ENCODE measurements at places on chromosomes 12 and 14.

GRCh38 chr12:69284131-69284530, 44.8 kb downstream of the CPSF6 start:
- DNase-seq, result peak; percentile 82

- no peak for DNase-seq
Observed at GRCh38 chr12:58381546-58381945, 440.2 kb downstream of the ATP23 start.

GRCh38 chr12:57874166-57875108, 27.9 kb upstream of the CTDSP2 start:
- DNase-seq, result no peak

DNA sequence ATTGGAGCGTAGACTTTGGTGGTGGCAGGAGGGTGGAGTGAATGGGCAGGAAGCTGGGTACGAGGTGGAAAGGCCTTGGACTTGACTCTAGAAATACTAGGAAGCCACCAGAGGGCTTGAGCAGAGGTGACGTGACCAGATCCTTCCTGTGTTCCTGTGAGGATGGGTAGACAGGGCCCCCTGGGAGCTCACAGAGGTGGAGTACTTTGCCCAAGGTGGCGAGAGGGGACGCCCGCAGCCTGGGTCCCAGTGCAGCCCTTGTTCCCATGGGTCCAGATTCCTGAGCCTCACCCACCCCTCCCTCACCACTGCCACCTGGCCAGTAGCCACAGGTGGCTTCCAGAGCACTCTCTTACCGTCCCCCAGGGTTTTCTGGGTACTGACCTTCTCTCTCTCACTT, 89.8 kb downstream of the KIF26A start:
- no peak for DNase-seq

DNA sequence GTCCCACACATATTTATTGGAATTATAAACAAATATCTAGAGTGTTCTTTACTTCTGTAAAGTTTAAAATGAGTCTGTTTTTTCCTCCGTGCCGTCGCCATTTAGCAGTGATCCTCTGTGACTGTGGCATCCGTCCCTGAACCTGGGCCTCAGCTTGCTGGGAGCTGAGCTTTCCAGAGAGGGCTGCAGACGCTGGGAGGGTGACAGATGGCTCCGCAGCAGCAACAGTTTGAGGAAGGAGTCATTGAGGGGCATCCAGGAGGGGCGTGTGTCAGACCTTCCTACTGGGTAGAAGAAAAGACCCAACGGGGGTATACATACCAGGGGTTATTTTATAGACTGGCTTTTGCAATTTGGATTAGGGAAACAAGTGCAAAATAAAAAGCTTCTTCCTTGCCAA, 47.9 kb downstream of the NEUROD4 start:
- no peak for DNase-seq

GRCh38 chr12:1509413-1510052, 84.8 kb downstream of the FBXL14 start:
- DNase-seq, result no peak

- DNase-seq, result no peak
Observed at GRCh38 chr14:20418501-20418909, 5.2 kb upstream of the TEP1 start.

DNA sequence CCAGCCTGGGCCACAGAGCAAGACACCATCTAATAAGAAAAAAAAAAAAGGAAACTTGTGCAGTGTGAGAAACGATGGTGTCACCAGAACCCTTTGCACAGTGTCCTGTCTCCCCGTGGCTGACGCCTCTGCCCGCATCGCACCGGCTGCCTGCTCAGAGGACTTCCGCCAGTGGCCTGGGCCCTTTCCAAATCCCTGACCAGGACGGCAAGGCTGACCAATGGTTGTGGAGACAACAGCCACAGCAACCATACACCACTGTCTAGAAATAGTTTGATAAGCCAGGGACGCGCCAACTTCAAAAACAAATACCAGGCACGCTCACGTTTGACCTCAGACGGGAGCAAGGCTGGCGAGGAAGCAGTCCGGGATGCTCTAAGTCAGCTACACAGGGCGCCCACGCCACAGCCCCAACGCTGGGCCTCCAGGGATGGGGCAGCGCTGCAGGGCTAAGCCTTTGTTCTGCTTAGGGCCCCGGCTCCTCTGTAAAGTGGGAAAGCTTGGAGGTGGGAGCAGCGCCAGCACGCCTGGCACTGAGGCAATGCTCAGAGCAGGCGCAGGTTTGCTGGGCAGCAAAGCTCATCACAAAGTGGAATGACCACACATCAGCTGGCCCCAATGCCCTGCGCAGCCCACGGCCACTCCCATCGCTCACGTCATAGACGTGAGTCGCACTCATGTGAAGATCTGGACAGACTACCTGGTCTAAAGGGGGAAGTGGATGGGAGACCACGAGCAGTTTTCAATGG, 12.5 kb downstream of the PGAM5 start:
- no peak for DNase-seq

GRCh38 chr14:38202444-38203191, 5.1 kb upstream of the SSTR1 start:
- peak; percentile 35 for DNase-seq

- no peak for DNase-seq
Observed at GRCh38 chr14:23861666-23862065, 91.9 kb upstream of the DHRS4 start.

GRCh38 chr14:89226801-89227495, 190.1 kb downstream of the FOXN3 start:
- DNase-seq, result no peak

DNA sequence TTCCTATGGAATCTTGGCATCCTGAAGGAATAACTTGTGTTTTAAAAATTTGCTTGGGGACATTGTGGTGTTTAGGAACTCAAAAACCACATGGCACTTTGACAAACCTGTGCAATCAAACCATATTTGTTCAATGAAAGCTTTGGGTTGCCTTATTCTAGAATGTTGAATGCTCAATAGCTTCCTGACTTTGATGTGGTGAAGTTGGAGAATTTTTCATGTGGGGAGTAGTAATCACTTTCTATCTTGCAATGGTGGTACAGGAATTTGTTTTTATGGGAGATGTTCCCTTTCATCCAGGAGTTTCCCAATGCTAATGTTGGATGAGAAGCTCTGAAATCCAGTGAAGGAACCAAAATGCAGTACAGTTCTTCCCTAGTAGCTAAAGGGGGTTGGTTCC, 42.2 kb upstream of the LDHB start:
- DNase-seq, result no peak

- DNase-seq, result no peak
Observed at GRCh38 chr12:93865751-93866150, 188.6 kb downstream of the CRADD start.

DNA sequence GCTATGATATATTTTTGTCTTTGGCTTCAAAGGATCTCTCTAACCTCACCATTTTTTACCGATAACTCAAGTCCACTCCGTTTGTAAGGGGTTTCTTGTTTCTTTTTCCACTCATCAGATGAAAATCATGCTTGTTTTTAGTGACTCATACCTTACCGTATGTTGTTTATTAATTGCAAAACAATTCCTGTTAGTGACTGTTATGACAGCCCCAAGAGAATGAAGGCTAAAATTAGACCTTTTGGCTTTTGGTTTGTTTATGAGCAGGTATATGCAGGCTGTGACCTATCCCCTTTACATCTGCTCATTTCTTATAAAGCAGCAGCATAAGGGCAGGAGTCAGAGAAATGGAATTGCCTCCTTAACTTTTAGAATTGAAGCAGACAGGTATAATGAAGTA, 319.8 kb downstream of the CEP128 start:
- DNase-seq, result no peak

GRCh38 chr12:89140602-89141238, 211.6 kb downstream of the DUSP6 start:
- no peak for DNase-seq

DNA sequence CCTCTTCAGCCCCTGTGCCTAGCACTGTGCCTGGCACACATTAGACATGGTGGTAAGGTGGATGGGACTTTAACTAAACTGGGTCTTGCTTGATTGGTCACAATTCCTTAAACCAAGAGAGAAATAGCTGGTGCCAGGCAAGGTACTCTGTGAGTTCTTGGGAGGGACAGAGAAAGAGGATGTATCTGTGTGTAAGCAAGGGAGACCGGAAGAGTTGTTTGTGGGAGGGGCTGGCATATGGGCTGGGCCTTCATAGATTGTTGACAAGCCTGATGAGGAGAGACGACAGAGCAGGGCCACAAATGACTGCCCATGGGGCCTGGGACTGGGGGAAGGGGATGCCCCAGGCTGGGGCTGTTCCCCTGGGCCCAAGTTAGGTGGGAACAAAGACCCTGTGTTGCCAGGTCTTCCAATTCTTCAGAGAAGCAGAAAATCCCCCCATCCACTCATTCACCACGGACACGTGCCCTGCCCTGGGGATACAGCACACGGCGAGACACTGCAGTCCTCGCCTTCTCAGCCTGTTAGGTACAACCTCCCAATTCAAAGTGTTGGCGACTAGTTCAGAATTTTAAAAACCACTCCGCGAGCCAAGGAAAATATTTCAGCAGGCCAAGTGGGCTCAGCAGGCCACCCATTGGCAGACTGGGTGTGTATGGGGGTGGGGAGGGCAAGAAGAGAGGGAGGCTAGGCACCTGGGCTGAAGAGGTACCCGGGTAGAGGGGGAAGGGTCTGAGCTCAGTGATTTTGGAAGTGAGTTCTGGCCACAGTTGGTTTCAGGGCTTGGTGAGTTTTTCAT, 11.4 kb upstream of the CYP46A1 start:
- DNase-seq, result no peak

DNA sequence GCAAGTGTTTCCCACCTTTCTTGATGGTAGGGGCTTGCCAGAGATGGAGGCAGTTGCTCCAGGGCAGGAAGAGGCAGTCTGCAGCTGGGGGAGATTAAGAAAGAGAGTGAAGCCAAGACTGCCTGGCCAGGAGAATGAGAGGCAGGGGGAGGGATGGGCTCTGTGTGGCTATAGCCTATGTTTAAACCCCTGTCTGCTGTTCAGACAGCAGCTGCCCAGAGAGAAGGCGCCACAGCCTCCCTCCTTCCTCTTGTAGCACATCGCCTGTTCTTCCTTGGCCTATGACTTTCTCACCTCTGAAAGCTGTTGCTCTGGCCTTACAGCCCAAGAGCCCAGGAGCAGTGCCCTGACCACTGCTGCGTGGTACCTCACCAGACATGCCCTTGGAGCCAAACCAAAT, 61.7 kb downstream of the EMP1 start:
- peak; percentile 67 for DNase-seq

- peak; percentile 27 for DNase-seq
Observed at GRCh38 chr14:101103321-101103901, 199.9 kb upstream of the RTL1 start.

GRCh38 chr14:36900846-36901245, 239.2 kb downstream of the PAX9 start:
- DNase-seq, result no peak

- DNase-seq, result no peak
Observed at GRCh38 chr14:94101748-94102147, 8.8 kb upstream of the IFI27 start.

DNA sequence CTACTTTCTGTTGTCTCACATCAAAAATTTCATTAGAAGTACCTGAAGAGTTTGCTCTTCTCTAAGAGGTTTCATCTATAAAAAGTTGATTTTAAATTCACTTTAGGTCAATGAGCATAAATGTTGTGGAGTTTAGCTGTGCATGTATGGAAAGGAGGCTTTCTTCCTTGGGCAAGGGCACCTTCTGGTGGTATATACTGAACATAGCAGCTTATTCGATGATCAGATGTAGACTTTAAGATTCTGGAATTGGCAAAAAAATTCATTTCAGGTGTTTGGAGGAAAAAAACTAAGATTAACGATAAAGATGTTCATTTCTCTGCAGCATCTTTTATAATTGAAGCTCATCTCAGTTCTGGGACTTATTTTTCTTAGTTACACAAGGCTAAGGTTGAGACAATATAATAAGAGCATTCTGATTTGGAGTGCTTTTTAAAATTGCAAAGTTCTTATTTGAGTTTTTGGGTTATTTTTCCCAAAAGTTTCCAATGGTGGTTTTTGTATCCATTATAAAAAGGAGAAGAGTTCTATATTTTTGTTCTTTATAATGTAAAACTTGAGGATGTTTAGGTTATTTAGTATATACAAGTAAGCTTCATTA, 46.8 kb downstream of the TMEM117 start:
- DNase-seq, result peak; percentile 4

DNA sequence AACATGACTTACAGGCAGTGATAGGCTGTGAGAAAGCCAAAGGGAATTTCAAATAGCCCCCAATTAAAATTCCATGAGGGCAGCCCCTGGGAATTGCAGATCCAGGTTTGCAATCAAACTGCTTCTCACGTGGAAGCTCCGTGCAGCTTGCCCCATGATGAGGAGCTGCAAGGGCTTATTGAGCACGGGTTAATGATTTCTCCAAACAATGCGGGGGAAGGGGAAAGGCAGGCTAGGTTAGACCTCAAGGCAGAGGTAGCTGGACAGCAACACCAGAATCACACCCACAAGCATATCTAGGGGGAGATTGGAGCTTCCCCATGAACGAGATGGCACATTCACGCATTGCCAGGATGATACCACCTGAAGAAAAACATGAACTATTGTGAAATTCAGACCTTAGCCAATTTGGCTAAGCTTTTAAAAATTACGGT, 5.0 kb upstream of the DUSP6 start:
- peak; percentile 68 for DNase-seq

Measured in ELF-1 (cell line).